ENCODE measurements at places on chromosomes 6 and 20. TPM values are rescaled to one million over a fixed set of nuclear protein-coding genes. Genes with fewer than 3 reads are reported as not detected.

- DNase-seq, result no peak
Measured at GRCh38 chr6:7939864-7940228, 29.3 kb upstream of the TXNDC5 start.

GRCh38 chr6:145547594-145548335 is 187.6 kb downstream of the EPM2A start:
- DNase-seq, result no peak

DNA sequence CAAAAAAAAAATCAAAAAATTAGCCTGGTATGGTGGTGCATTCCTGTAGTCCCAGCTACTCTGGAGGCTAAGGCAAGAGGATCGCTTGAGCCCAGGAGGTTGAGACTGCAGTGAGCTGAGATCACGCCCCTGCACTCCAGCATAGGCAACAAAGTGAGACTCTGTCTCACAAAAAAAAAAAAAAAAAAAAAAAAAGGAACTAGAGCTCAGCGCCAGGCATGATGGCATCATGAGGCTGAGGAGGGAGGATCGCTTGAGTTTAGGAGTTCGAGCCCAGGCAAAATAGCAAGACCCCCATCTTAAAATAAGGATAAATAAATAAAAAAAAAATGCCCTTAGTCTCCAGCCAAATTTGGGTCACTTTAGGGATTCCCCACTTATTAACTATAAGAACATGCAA is 40.4 kb upstream of the PIM1 start:
- no peak for DNase-seq

DNA sequence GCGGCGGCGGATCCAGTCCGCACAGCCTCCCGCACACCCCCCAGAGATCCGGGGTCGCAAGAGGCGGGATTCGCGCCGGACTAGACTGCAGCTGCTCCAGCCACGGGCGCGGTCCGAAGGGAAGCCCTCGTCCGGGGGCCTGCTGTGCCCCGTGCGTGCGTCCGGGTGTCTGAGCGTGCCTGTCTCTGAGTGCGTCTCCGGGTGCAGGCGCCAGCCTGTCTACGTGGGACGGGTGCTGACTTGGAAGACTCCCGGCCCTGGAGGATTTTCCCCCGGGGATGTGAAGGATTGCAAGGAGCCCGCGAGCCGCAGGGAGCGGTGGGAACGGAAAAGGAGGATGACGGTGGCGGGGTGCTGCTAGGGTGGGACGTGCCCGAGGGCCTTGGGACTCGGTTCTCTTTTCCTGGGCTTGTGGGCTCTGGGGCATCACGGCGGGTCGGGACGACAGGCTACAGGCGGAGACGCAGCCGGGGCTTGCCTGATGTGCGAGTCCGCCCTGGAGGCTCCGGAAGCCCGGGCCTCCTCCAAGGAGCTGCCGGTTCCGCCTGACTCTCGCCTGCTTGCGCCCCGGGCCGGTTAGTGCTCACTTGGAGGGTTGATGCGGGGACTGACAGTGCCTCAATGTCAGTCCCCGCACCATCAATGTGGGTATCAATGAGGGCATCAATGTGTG is 5.7 kb downstream of the MAFB start:
- no peak for DNase-seq

GRCh38 chr6:100062621-100063020 is 68.6 kb upstream of the MCHR2 start:
- DNase-seq, result no peak

GRCh38 chr20:63000958-63001357 is 5.8 kb downstream of the BHLHE23 start:
- DNase-seq, result no peak

GRCh38 chr6:18155864-18156421 is 721 bp downstream of the KDM1B start:
- DNase-seq, result peak; percentile 41

DNA sequence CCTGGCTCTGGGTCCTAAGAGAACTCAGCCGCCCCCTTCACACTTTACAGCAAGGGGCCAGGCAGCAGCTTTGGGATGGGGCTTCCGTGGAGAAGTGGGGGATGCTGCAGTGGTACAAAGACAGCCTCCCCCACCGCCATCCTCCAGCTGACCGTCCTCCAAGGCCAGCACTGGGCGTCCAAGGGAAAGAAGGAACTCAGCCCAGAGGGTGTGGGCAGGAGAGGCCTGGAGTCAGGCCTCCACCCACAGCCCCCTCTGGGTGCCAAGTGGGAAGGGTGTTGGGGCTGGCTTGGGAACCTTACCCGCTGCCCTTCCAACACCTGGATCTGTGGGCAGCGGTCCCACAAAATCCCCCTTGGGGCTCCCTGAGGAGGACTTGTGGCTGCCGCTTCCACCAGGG is 13.1 kb downstream of the STMN3 start:
- no peak for DNase-seq

GRCh38 chr6:139295901-139296300 is 4.1 kb upstream of the TXLNB start:
- DNase-seq, result no peak

- no peak for DNase-seq
Measured at GRCh38 chr20:50722424-50723155, 8.8 kb upstream of the PARD6B start.

DNA sequence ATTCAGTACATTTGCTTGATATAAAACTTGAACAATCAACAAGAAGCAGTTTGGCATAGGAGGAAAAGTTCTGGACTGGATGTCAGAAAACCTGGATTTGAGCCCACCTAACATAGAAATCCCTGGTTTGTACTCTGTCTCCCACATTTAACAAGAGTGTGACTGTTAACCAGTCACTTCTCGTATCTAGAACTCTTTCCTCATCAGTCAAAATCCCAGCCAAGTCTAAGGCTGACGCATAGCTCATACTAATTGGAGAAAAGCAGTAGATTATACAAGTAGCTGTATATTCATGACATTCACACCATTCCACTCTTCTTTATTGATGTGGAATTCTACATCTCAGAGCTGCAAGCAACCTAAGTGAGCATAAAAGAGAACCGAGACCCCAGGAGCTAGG is 222.7 kb downstream of the PHACTR1 start:
- no peak for DNase-seq

- DNase-seq, result no peak
Measured at GRCh38 chr20:12482661-12483060, 526.1 kb upstream of the SPTLC3 start.

GRCh38 chr6:45072016-45072415 is 256.1 kb upstream of the RUNX2 start:
- DNase-seq, result no peak

- no peak for DNase-seq
Measured at GRCh38 chr6:18763086-18763485, 375.9 kb downstream of the RNF144B start.

DNA sequence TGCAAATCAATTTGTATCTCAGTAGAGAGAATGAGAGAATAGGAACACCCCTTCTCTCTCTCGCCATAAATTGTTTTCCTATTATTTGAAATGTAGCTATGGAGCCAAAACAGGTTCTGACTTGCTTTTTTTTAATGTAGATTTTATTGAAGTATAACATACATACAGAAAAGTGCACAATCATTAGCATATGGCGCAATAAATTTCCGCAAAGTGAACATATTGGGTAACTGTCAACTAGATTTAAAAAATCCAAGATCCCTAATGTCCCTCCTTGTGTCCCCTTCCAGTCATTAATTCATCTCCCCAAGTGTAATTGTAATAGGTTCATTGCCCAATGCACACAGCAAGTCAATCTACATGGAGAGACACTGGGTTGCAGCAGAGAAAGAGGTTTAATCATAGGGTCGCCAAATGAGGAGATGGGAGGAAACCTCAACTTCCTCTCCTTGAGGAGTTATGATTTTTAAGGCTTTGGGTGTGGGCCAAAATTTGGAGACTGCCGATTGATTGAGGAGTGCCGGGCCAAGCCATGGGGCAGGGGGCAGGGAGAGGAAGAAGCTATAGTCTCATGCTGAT is 43.3 kb upstream of the TGM3 start:
- DNase-seq, result no peak

GRCh38 chr6:149392535-149392934 is 7.5 kb upstream of the SUMO4 start:
- DNase-seq, result no peak

TPMT gene
- 14.7 TPM for total RNA-seq

PRICKLE4 gene
- 5.1 TPM for total RNA-seq

JPH2 gene
- 32.0 TPM for total RNA-seq

LAMA5 gene
- 77.9 TPM for total RNA-seq

CTNNBL1 gene
- total RNA-seq, result 29.1 TPM

TCP11 gene
- not detected for total RNA-seq

SLC22A16 gene
- total RNA-seq, result not detected

NHLRC1 gene
- total RNA-seq, result 0.49 TPM

BYSL gene
- total RNA-seq, result 19.4 TPM

SGK2 gene
- 0.68 TPM for total RNA-seq

SOX18 gene
- total RNA-seq, result 3.9 TPM
